ENCODE measurements at places on chromosomes 1 and 21. TPM values are rescaled to one million over a fixed set of nuclear protein-coding genes. Genes with fewer than 3 reads are reported as not detected.

DNA sequence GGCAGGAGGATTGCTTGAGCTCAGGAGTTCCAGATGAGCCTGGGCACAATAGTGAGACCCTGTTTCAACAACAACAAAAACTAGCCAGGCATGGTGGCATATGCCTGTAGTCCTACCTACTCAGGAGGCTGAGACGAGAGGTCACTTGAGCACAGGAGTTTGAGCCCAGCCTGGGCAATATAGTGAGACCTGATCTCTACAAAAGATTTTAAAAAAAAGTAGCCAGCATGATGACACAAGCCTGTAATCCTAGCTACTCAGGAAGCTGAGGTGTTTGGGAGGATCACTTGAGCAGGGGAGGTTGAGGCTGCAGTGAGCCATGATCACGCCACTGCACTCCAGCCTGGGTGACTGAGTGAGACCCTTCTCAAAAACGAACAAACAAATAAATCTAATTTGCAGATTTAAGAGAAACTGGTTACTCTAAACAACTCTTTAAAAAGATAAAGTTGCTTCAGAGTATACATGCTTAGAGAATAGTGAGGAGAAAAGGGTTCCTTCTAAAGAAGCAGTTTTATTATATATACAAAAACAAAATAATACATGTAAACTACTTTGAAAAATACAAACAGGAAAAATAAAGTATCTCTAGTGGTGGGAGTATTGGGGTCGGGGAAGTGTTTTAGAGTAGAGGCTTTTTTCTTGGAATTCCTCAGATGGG is 88.4 kb downstream of the ADCY10 start:
- no peak for DNase-seq

- DNase-seq: no peak
These were observed 34.2 kb downstream of the KCNQ4 start for GRCh38 chr1:40817791-40818263.

- no peak for DNase-seq
These were observed 9.2 kb downstream of the RAB29 start for GRCh38 chr1:205766038-205766437.

DNA sequence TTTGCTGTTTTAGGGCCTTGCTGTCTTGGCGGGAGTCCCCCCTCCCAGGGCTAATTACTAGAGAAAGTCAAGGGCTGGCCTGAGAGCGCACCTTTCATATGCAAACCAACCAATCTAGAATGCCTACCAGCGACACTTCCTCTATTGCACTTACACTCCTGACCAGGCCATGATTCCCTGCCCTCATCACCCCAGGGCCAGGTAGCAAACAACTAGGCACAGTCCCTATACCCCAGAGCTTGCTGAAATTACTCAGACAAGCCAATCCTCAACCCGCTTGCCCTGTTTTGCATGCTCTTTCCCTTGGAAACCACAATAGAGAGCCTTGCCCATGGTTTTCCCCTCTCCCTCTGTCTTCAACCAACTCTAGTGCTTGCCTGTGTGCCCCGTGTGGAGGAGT is 70.3 kb downstream of the URB2 start:
- no peak for DNase-seq

DNA sequence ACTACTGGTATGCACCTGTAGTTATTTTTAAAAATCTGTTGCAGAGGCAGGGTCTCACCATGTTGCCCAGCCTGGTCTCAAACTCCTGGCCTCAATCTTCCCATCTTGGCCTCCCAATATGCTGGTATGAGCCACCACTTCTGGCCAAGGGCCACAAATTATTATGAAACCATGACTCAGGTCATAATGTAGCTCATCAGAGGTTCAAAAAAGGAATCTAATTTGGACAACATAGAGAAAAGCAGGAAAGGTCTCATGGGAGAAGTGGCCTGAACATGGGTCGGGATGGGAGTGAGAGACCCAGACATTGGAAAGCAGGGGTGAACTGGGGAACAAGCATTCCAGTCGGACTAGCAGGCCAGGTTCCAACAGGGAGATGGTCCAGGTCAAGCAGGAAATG is 45.2 kb upstream of the C1orf198 start:
- DNase-seq: no peak

Gene GBP1
- 70.4 TPM for polyA plus RNA-seq

- no peak for DNase-seq
These were observed 125.4 kb upstream of the TMEM51 start for GRCh38 chr1:15028102-15028501.

Gene PSMG1
- 52.0 TPM for polyA plus RNA-seq
